ENCODE measurements at places on chromosomes 7 and 10.

- DNase-seq: no peak
Measured at GRCh38 chr7:945147-945555, 9.3 kb downstream of the ADAP1 start.

DNA sequence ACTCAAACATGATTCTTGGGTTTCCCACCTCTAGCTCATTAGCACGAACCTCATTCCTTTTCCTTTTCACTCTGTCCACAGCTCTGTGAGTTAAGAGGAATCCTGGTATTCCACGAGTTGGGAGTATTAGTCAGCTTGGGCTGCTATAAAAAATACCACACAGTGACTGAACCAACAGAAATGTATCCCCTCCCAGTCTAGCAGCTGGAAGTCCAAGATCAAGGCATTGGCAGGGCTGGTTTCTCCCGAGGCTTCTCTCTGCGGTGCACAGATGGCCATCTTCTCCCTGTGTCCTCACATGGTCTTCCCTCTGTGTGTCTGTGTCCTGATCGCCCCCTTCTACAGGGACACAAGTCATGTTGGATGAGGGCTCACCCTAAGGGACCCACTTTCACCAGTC is 261.6 kb downstream of the TNS3 start:
- DNase-seq: no peak

GRCh38 chr7:132024290-132024689 is 467.9 kb upstream of the PODXL start:
- no peak for DNase-seq

GRCh38 chr7:33716581-33717477 is 188.5 kb upstream of the BMPER start:
- DNase-seq: no peak

GRCh38 chr7:130350945-130351790 is 6.6 kb downstream of the CPA5 start:
- DNase-seq: no peak

- DNase-seq: no peak
Measured at GRCh38 chr7:63077841-63078240, 920.8 kb upstream of the ZNF722 start.

GRCh38 chr7:31407178-31407676 is 66.7 kb upstream of the NEUROD6 start:
- no peak for DNase-seq

DNA sequence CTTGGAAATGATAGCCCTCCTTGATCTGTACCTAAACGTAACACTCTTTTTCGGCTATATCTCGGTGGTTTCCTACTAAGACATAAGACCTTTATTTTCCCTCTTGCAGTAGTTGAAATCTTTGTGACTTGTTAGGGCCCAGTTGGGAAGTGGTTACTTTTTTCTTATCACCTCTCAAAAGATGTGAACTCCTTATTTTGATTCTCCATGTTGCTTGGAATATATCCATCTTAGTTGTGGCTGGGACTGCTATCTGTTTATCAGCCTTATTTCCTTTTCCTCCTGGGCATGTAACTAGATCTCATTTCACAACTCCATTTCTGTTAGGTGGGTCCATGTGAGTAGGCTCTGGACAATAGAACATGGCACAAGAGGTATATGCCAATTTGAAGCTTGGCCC is 4.1 kb upstream of the CPED1 start:
- DNase-seq: no peak

- no peak for DNase-seq
Measured at GRCh38 chr10:108374991-108375390, 1210.5 kb upstream of the SORCS1 start.

DNA sequence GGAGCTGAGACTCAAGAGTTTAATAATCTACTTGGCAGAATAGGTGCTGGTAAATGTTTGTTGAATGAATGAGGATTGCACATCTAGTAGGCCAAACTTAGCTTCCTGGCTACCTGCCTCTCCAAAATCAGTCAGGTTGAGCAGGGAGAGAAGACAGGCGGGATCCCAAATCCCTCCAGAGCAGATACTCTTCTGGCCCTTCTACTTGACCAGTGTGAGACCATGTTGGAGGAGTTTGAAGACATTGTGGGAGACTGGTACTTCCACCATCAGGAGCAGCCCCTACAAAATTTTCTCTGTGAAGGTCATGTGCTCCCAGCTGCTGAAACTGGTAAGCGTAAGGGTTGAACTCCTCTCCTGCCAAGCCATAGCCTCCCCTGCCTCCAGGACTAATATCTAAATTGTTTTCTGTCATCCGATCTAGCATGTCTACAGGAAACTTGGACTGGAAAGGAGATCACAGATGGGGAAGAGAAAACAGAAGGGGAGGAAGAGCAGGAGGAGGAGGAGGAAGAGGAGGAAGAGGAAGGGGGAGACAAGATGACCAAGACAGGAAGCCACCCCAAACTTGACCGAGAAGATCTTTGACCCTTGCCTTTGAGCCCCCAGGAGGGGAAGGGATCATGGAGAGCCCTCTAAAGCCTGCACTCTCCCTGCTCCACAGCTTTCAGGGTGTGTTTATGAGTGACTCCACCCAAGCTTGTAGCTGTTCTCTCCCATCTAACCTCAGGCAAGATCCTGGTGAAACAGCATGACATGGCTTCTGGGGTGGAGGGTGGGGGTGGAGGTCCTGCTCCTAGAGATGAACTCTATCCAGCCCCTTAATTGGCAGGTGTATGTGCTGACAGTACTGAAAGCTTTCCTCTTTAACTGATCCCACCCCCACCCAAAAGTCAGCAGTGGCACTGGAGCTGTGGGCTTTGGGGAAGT is 2.2 kb upstream of the MBLAC1 start:
- DNase-seq: no peak
